ENCODE measurements at places on chromosomes 13 and 19.

DNA sequence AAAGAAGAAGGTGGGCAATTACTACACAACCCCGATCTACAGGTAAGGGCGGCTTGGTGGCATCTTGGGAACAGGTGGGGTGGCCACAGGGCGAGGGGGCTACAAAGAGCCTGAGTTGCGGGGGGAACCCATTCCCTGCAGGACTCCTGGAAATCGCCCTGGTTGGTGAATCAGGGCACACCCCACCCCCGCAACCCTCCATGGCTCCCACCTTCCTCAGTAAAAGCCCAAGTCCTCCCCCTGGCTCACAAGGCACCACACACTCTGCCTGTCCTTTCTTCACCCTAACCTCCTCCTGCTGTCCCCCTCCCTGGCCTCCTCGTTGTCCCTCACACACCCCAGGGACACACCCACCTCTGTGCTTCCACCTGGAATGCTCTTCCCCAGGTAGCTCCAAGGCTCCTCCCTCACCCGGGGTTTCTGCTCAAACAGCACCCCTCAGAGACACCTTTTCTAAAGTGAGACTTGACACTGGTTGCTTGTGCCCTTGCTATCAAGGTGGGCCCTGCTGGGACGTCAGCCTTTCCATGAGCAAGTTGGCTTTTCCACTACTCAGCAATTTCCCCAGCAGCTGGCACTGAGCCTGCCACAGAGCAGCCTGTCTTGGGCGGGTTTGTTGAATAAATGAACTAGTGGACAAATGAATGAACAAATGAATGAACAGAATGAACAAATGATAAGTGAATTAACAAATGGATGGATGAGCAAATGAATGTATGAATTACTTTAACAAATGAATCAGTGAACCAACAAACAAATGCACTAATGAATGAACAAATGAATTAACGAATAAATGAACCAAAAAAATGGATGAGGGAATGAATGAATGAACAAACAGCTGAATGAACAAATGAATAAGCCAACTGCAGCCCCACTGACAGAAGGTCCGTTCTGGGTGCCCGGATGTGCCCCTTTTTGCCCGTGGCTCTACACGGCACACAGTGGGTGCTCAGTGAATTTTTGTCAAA, 6.2 kb upstream of the MRI1 start:
- DNase-seq: no peak

GRCh38 chr19:33640773-33641172, 19.0 kb downstream of the CHST8 start:
- no peak for DNase-seq

- no peak for DNase-seq
Measured at GRCh38 chr13:106424805-106425204, 110.7 kb downstream of the EFNB2 start.

- DNase-seq: no peak
Measured at GRCh38 chr13:95343944-95344343, 42.7 kb upstream of the ABCC4 start.

DNA sequence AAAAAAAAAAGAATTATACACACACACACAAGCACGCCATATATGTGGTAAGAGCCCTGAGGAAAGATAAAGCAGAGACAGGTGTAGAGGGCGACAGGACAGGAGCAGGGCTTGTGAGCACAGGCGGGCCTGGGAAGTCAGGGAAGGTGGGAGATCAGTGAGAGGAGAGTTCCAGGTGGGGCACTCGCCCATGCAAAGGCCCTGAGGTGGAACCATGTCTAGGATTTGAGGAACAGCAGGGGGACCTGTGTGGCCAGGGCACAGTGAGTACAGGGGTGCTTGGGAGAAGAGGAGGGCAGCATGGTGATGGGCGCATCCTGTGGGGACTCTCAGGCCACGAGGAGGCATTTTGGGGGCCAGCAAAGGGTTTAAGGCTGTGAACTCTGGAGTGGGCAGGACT, 32.5 kb upstream of the NCCRP1 start:
- DNase-seq: no peak

GRCh38 chr19:56350416-56351045, 35.9 kb upstream of the ZSCAN5A start:
- DNase-seq: no peak

DNA sequence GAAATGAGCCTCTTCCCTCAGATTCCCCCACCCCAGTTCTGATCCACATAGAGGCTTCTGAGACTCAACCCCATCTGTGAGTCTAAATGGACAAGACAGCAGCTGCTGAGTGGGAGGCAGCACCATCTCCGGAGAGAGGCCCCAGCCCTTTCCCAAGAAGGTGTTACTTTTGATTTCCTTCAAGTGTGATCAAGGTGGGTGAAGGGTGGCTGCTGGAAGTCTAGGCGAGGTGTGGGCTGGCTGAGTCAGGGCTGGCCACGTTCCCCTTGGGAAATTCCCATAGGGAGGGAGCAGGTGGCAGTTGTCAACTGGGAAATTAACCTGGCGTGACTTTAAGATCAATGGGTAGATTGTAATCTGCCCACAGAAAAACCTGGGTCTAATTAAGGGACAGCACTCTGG, 148.0 kb downstream of the FOXO1 start:
- no peak for DNase-seq

DNA sequence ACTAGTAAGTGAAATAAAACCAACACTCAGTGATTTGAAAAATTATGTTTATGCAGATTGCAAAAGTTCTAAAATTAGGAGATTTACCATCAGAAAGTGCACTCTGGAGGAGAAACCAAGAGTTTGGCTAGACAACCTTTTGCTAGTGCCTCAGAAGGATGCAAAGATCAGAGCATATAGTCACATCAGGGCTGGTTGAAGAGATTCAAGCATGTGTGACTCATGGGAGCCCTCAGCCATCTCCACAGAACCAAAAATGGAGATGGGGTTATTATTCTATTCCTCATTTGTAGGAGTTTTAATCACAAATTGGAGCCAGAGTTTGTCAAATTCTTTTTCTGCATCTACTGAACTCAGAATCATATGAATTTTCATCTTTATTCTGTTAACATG, 32.9 kb upstream of the OXGR1 start:
- no peak for DNase-seq

GRCh38 chr13:39527961-39528660, 74.9 kb downstream of the LHFPL6 start:
- DNase-seq: peak; percentile 78

- no peak for DNase-seq
Measured at GRCh38 chr13:48443442-48444208, 30.7 kb upstream of the LPAR6 start.

- DNase-seq: no peak
Measured at GRCh38 chr13:113365583-113365970, 1.6 kb upstream of the GRTP1 start.

GRCh38 chr13:107118506-107118905, 550.6 kb upstream of the ARGLU1 start:
- DNase-seq: no peak

DNA sequence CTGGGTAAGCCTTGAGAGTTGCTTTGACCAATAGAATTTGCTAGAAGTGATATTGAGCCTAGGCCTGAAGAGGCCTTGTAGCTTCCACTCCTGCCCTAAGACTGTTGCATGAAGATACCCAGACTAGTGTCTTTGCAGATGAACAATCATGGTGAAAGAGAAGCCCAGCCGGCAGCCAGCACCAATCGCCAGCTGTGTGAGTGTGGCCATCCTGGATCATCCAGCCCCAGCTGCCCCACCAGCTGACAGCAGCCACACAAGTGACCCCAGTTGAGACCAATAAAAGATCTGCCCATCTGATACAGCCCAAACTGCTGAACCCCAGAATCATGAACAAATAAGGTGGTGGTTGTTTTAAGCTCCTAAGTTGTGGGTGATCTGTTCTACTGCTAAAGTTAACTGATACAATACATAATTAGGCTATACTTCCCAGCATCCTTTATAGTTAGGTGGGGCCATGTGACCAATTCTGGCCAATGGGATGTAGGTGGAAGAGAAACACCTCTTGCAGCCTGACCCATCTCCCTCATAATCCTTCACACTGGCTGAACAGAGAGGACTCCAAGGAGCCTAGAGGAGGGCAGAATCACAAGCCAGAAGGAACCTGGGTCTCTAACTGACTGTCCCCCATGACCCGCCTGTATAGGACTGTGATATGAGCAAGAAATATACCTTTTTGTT, 9.4 kb upstream of the ZNF428 start:
- no peak for DNase-seq

GRCh38 chr19:34549833-34550232, 68.3 kb downstream of the WTIP start:
- DNase-seq: no peak

DNA sequence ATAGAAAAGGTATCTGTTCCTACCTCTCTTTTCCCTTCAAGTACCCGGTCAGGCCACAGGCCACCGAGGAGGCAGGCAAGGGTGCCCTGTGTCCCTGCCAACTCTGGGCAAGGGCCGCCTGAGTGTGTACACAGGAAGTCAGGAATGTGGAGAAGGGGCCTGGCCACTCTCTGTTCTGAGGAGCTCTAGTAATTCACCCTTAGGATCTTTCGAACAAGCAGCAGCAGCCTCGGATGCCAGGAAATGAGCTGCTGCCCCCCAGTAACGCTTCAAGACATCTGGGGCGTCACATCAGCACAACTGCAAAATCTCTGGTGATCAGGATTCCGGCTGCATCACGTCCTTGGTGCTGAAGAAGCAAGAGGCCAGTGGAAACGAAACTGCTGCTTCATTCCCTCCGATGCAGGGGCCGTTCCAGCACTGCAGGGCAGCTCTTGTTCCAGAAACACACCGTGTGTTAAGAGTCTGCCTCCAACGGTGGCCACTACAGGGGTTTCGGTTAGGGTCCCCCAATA, 2.0 kb downstream of the RAB20 start:
- DNase-seq: no peak

DNA sequence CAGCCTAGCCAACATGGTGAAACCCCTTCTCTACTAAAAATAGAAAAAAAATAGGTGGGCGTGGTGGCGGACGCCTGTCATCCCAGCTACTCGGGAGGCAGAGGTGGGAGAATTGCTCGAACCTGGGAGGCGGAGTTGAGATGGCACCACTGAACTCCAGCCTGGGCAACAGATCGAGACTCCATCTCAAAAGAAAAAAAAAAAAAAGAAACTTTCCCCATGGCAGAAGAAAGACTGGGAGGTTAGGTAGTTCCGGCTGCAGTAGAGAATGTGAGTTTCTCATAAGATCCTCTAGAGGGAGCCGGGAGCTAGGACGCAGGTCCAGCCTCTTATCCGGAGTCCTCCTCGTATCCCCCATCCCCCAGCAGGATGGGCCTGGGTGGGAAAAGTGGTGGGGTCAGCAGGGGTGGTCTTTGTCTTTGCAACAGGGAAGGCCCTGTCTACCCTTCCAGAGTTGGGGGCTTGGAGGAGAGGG, 13.2 kb upstream of the CREB3L3 start:
- no peak for DNase-seq

DNA sequence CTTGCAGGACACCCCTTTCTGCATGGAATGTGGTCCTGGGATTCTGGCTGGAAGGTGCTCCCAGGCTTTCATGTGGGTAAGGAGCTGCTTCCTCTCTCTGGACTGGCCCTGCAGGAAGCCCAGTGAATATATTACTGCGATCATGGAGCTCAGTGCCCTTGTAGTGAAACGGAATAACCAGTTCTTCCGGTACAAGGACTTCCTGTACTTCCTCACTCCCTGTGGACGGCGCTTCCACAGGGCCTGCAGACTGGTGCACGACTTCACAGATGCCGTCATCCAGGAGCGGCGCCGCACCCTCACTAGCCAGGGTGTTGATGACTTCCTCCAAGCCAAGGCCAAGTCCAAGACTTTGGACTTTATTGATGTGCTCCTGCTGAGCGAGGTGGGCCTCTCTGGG, 8.0 kb downstream of the CYP4F8 start:
- no peak for DNase-seq

DNA sequence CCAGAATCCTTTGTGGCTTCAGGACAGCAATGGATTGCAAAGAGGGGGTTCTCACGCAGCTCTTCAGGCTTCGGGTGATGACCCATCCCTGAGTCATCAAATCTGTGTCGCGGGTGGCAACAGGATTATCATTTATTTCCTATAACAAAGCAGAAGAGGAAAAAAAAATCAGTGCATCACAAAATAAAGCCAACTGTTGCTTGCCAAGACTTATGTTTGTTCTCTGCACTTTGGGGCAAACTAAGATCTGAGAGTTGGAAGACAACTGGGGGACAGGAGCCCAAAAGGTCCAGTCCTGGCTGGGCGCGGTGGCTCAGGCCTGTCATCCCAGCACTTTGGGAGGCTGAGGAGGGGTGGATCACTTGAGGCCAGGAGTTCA, 6.4 kb downstream of the GNA15 start:
- DNase-seq: no peak

DNA sequence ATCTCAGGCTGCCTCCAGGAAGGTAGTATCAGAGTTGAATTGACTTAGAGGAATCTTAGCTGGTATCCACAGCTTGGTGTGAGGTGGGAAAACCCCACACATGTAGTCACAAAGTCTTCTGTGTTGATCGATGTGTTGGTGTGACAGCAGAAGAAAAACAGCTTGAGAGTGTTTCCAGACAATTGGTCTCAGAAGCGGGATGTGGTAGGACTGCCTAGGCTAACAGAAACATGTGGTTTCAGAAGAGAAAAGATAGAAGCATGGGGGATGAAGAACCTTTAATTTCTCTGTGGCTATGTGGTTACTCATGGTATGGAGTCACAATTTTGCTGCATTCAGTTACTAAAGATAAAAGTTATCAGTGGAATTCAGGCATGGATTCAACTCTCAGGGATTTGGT, 134.7 kb upstream of the SLITRK5 start:
- no peak for DNase-seq

DNA sequence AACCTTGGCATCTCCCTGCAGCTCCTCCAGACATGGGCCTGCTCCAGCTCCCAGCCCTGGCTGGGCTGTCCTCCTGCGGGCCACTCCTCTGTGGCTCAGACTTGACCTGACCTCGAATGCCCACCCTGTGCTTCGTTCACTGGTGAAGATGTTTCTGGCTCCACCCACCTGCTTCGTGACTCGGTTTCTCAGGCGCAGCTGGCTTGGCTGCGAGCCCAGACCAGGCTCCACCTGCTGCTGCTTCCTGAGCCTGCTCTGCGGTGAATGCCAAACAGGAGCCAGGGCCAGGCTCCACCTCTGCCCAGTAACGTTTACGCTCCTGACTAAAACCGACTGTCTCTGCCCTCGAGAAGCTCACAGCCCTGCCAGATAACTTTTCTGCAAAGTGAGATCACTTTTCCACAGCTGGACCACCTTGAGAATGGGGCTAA, 8.9 kb upstream of the RSPH6A start:
- DNase-seq: no peak

- no peak for DNase-seq
Measured at GRCh38 chr19:50239921-50240590, 36.6 kb downstream of the MYH14 start.

DNA sequence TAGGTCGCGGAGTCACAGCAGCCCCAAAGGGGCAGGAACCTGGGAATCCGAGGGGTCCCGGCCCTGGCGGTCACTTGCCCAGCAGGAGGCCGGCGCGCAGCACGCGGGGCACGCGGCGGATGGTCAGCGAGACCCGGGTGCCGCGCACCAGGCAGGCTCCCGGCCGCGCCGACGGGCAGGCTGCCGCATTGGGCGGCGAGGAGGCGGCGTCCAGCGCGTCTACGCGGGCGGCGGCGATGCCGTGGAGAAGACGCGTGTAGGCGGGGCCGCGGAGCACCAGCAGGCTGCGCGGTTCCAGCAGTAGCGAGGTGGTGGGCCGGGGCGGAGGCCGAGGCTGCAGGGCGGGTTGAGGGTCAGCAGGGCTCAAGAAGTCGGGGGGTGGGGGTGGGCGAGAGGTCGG, 607 bp upstream of the SYNE4 start:
- DNase-seq: no peak

Measured in AG04449 (cell line).